Nucleus accumbens (tissue), 56 donors: ENCODE measurements at places on chromosomes 4 and X.

- DNase-seq: no peak
Measured at GRCh38 chr4:78870056-78870455, 69.2 kb downstream of the PAQR3 start.

GRCh38 chr4:74873545-74874301 is 59.2 kb upstream of the PARM1 start:
- DNase-seq: no peak

DNA sequence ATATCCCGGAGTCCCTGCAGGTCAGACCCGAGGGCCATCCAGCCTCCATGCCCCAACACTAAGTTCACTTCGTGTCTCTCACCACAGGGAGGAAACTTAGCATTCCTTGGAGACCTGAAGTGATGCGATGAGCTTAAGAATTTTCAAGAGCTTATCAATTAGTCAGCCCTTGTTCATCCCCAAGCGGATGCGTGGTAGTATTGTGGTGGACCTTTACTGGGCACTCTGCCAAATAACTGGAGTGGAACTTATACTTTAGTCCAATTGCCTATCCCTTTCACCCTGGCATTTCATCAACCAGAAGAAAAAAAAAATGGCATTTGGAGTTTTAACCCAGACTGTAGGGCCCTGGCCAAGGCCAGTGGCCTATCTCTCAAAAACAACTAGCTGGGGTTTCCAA is 137.1 kb downstream of the RELL1 start:
- no peak for DNase-seq

DNA sequence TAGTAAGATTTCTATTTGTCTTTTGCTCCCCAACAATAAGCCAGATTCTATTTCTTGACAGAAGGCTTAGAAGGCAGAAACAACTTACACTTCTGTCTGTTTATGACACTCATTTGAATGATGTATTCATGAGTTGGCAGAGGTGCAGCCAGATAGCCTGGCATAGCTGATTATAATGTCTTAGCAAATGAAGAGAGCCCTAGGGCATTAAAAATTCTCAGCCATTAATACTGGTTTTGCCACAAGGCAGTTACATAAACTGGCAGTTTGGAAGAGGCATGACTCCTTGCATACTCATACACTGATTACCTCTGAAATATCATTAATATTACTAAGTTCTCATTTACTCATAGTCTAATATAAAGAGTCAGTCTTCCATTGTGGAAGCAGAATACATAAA is 728.5 kb upstream of the NDST4 start:
- DNase-seq: no peak

DNA sequence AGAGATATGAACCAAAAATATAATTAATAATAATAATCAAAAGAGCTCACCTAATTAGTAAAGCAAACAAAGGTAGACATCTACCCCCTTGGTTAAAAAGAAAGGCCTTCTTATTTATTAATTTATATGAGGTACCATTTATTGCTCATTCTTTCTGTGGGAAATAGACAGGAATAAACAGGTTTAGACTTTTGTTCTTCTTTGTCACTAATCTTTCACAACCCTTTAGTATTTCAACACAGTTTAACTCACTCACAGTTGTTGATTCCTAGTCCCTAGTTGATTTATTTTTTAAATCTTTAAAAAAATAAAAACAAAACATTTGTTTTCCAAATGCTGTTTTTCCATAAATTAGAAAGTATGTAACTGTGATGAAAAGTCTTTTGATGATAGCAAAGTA is 5.6 kb downstream of the PPARGC1A start:
- no peak for DNase-seq

DNA sequence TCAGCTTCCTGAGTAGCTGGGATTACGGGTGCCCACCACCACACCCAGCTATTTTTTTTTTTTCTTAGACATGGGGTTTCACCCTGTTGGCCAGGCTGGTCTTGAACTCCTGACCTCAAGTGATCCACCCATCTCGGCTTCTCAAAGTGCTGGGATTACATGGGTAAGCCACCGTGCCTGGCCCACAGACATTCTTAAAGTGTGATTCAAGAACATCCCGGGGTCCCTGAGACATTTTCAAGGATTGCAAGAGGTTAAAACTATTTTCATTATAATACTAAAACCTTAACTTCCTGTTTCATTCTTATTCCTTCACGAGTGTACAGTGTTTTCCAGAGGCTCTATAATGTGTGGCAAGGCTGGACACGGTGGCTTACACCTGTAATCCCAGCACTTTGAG is 318.7 kb downstream of the CAMK2D start:
- no peak for DNase-seq

DNA sequence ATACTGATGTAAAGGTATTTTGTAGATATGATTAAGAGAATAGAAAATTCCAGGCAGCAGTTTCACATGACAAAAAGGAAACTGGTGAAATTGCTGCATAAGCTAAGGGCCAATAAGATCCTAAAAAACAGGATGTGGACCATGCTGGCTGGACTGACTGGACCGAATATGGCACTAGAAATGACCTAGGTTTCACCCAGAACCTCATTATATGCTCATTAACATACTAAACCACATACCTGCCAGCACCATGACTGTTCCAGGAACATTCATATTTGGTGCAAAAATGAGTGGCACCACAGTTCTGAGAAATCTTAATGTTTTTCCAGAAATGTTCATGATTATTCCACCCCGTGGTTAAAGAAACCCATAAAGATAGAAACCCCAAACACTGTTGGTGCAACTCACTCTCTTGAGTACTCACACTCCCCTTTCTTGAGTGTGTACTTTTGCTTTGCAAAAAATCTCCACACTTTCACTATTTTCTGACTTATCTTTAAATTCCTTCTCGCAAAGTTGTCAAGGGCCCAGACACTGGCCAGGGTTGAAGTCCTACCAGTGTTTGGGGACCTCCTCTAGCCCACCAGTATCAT is 74.0 kb downstream of the FANCB start:
- no peak for DNase-seq

DNA sequence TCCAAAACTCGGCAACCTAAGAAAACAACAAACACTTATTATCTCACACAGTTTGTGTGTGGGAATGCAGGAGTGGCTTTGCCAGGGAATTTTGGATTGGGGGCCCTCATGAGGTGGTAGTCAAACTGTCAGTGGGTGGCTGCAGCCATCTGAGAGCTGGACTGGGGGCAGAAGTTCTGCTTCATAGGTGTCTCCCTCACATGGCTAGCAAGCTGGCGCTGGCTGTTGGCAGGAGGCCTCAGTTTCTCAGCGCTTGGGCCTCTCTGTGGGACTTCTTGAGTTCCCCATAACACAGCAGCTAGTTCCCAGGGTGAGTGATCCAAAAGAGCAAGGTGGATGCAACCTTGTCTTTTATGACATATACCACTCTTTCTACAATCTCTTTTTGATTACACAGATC is 26.0 kb upstream of the RASL11B start:
- no peak for DNase-seq

GRCh38 chr4:25590171-25590570 is 65.5 kb upstream of the SLC34A2 start:
- no peak for DNase-seq

GRCh38 chrX:625137-625691 is 5.4 kb upstream of the SHOX start:
- DNase-seq: no peak

DNA sequence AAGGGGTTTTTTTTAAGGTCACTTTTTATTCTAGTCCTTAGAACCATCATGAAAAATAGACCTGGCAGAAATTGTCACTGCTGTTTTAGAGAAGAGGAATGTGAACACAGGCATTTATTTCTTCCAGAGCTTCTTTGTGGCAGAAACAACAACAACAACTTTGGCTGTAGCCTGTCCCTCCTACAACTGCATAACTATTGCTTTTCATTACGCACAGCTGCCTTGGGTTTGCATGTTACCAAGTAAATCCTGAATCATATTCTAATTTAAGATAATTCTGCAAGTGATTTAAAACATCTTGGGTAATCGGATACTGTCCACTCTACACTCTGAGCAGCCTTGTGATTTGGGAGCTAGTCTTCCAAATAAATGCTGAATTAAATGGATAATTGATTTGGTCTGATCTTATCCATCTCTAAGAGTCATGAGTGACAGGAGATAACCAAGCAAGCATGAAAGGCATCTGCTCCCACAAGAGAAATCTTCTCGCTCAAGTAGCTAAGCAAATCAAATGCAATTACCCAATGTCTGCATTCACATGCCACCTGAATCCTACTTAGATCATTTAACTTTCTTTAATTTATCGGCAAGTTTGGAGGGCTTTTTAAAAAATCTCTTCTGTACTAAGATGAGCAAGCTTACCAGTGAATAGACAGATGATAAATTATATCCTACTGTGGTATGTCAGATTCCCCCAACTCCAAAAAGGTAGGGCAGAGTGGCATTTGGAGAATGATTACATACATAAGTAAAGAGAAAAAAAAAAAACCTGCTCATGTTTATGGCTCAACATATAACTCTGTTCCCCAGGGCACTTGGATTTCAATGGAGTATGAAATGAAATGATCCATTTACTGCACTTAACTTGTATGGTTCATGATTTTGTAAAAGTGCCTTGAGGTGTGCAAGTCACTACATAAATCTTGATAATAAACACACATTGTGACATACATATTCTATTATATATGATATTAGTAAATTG is 73.6 kb downstream of the EGF start:
- no peak for DNase-seq

- DNase-seq: no peak
Measured at GRCh38 chrX:73847100-73847499, 284.1 kb downstream of the CHIC1 start.

- DNase-seq: no peak
Measured at GRCh38 chr4:7894098-7894676, 45.5 kb downstream of the AFAP1 start.

GRCh38 chrX:11130136-11130535 is 19.0 kb downstream of the HCCS start:
- DNase-seq: no peak

DNA sequence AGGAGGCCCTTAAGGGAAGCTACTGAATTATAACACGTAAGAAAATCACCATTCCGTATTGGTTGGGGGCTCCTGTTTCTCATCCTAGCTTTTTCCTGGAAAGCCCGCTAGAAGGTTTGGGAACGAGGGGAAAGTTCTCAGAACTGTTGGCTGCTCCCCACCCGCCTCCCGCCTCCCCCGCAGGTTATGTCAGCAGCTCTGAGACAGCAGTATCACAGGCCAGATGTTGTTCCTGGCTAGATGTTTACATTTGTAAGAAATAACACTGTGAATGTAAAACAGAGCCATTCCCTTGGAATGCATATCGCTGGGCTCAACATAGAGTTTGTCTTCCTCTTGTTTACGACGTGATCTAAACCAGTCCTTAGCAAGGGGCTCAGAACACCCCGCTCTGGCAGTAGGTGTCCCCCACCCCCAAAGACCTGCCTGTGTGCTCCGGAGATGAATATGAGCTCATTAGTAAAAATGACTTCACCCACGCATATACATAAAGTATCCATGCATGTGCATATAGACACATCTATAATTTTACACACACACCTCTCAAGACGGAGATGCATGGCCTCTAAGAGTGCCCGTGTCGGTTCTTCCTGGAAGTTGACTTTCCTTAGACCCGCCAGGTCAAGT is 6.9 kb upstream of the MSANTD1 start:
- DNase-seq: no peak

- DNase-seq: no peak
Measured at GRCh38 chrX:23773601-23774175, 9.3 kb upstream of the SAT1 start.

- no peak for DNase-seq
Measured at GRCh38 chrX:154300816-154301215, 5.2 kb downstream of the TKTL1 start.

GRCh38 chrX:3143043-3143799 is 102.0 kb downstream of the ARSF start:
- DNase-seq: no peak

DNA sequence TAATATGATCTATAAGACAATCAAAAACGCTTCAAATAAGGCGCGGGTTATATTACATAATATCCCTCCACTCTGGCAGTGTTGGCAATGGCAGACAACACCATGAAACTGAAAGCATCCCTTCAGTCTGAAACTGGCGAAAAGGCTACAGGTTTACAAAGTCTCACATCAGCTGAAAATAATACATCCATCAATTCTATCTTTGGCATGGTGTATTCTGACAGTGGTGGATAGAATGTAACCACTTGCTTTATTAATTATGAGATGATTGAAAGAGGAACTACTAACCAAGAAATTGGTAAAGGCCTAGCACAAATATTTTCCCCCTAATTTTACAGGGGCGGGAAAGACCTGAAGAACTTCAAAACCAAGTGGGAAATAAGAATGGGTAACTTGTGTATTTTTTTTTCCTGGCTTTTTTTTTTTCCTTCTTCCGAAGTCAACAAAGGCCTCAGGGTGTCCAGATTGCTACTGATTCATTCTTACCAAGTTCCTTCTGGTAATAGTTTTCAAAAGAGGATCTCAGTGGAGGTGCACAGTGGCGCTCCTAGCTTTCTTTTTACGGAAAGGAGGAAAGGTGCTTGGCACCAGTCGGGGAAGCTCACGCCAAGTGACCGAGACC is 728 bp downstream of the UBA6 start:
- no peak for DNase-seq

GRCh38 chr4:74715706-74716435 is 78.5 kb downstream of the BTC start:
- no peak for DNase-seq

DNA sequence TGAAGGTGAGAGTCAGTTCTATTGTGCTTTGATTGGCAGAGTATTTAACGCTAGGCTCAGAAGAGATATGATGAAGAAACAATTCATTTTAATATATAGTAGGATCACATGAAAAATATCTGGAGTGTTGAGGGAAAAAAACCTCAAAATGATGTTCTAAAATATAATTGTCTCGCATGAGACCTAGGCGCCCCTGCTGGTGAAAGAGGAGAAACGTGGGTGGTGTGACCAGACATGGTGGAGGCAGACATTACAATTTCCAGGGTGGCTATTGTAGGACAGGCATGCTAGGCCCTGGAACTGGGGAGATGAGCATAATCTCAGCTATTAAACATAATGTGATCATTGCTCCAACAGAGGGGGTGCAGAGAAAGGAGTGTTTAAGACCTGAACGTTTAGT is 210.0 kb downstream of the HS3ST1 start:
- DNase-seq: no peak

- DNase-seq: no peak
Measured at GRCh38 chr4:168722391-168722790, 225.5 kb downstream of the PALLD start.

- DNase-seq: no peak
Measured at GRCh38 chr4:144181391-144181790, 40.9 kb upstream of the GYPA start.

- no peak for DNase-seq
Measured at GRCh38 chr4:161892951-161893350, 270.8 kb downstream of the FSTL5 start.

- DNase-seq: no peak
Measured at GRCh38 chr4:111991797-111992196, 153.5 kb upstream of the FAM241A start.

- DNase-seq: no peak
Measured at GRCh38 chrX:5180135-5180741, 1048.4 kb downstream of the NLGN4X start.

DNA sequence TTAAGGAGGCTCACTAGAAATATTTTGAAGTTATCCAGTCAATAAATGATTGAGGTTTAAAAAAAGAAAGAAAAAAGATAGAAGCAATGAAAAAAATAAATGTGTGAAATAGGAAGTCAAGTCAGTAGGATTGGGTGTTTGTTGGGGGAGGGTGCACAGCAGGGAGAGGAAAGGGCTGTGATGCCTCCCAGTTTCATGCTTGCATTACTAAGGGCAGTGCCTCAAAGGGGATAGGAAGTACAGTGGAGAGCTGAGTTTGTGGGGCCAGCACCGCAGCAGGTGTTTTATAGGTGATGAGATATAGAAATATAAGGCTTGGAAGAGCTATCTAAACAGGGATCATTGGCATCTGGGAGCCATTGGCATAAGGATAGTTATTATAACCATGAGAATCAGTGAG is 919.2 kb downstream of the STIM2 start:
- DNase-seq: no peak

GRCh38 chr4:167642250-167642649 is 408.0 kb upstream of the SPOCK3 start:
- no peak for DNase-seq
